ENCODE measurements at places on chromosomes 12 and 14.

GRCh38 chr12:116157845-116158267, 119.6 kb downstream of the MED13L start:
- DNase-seq: peak; percentile 50

- no peak for DNase-seq
Measured at GRCh38 chr12:88381466-88381865, 198.8 kb downstream of the KITLG start.

DNA sequence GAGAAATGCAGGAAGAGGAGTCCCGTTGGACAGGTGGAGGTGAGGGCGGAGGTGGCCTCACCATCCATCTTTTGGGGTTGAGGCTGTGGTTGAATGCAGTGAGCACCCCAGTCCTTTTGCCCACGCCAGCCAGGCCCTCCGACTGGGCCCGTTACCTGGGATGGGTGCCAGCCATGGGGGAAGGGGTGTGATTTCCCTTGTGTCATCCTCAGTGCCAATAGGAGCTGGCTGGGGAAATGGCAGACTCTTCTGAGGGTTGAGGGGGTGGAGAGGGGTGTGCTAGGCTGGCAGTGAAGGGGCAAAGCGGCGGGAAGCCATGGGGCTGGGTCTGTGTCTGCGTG, 9.6 kb downstream of the KCNH3 start:
- DNase-seq: no peak

DNA sequence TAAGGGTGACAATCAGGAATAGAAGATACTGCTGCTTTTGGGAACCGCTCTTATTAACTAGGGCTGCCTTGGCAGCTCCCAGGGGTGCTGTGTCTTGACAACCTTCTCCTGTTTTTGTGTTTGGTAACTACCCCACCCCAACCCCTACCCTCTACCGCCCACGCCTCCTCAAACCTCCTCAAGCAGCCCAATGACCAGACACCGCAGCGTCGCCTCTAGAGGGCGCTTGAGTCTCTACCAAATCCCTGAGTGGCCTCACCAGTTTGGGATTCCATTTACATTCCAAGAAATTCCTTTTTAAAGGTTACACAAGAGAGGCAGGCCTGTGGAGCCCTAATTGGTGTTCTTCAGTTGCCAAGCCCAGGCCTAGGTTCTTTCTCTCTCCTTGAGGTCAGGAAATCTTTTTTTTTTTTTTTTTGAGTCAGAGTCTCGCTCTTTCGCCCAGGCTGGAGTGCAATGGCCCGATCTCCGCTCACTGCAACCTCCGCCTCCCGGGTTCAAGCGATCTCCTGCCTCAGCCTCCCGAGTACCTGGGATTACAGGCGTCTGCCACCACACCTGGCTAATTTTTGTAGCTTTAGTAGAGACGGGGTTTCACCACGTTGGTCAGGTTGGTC, 72.4 kb upstream of the USP44 start:
- peak; percentile 42 for DNase-seq

- no peak for DNase-seq
Measured at GRCh38 chr14:65453807-65454480, 41.4 kb downstream of the FUT8 start.

- DNase-seq: no peak
Measured at GRCh38 chr12:90585640-90586304, 369.2 kb downstream of the CCER1 start.

DNA sequence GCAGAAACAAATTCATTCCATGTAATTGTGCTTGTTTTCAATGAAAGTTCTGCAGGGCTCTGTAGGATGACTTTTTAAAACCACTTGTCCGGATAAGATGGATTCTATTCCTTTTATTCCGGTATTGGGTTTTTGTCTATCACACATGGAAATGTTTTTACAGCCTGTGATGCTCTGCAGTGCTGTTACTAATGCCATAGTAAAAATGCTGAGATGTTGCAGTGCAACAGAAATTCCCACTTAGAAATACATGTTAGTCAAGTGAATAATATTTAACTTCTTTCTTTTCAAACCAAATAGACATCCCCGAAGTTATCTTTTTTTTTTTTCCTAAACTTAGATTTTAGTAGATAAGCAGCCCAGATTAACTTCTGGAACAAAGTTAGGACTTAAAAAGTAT, 71.9 kb downstream of the RASSF8 start:
- no peak for DNase-seq

Data from NCI-H2171 treated with DMSO at 0.1 percent for 48 hours (cell line).